ENCODE measurements at places on chromosomes 6 and 20. TPM values are rescaled to one million over a fixed set of nuclear protein-coding genes. Genes with fewer than 3 reads are reported as not detected.

DNA sequence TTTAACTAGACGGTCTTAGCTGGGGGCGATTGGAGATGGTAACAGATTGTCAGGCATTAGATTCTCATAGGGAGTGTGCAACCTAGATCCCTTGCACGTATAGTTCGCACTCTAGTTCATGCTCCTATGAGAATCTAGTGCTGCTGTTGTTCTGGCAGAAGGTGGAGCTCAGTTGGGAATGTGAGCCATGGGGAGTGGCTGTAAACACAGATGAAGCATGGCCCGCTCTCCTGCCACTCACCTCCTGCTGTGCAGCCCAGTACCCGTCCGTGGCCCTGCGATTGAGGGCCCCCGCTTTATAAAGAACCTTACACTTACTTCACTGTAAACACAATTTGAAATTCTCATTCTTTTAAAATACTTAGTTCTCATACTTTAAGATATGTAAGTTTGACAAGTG lies 339.4 kb downstream of the CDH26 start:
- no peak for DNase-seq

The KCNK5 gene
- 3.0 TPM for total RNA-seq

- DNase-seq: no peak
These were observed 17.5 kb upstream of the TGM6 start for GRCh38 chr20:2363187-2363586.

DNA sequence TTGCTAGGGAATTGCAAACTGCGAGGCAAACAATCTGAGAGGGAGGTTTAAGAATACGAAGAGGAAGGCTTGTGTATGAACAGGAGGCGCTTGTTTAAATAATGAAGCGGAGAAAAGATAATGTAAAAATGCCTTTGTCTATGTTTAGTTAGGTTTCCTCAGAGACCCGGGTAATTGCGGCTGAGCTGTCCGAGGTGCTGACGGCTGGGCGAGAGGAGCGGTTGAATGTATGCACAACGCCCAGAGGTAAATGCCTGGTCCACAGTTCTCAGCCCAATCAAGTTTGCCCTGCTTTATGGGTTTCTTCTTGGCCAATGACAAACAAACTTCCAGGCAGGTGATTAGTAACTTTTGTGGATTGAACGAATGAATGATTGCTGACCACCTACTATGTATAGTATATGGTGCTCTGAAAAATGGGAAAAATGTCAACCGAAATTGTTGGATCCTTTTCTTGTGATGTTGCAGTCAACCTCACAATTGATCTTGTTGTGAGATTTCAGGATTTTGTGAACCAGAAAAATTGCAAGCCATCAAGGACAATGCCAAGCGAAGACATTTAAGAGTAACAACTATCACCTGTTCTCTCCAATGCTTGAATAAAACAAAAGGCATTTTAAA lies 38.3 kb upstream of the SLC32A1 start:
- DNase-seq: peak; percentile 41

GRCh38 chr6:156391977-156392376 lies 385.2 kb upstream of the ARID1B start:
- no peak for DNase-seq

The COL21A1 gene
- total RNA-seq: not detected

- no peak for DNase-seq
These were observed 326.7 kb upstream of the JARID2 start for GRCh38 chr6:14919038-14919670.

DNA sequence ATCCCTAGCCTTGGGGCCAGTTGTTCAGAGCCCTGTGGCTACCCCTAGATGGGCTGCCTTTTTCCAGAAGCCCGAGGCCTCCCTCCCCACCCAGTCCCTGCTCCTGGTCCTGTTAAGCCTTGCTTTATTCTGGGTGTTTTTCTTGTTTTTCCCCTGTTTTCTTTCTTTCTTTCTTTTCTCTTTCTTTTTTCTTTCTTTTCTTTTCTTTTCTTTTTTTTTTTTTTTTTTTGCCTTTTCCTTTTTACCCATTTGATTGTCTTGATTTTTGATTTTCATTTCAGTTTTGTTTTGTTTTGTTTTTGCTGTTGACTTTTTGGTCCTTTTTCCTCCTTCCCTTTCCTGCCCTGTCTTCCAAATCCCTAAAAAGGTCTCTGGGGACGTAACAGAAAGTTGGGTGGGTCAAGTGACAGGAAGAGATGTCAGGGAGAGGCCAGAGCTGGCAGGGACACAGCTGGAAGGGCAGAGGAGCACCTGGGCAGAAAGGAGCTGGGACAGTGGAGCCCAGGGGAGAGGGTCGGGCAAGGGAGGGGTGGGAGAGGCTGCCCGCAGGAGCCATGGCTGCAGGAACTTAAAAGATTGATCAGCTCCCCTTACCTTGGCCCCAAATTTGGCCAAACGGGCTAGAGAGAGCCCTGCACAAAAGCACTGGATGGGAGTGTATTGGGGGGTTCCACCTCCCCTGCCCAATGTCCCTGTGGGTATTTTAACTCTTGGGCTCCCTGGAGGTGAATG lies 27.6 kb downstream of the MYH7B start:
- no peak for DNase-seq

The C20orf144 gene
- total RNA-seq: not detected

GRCh38 chr6:39752835-39753724 lies 27.9 kb upstream of the KIF6 start:
- DNase-seq: no peak

GRCh38 chr6:42013134-42013516 lies 37.2 kb upstream of the TAF8 start:
- DNase-seq: peak; percentile 25

GRCh38 chr6:119186490-119186889 lies 108.0 kb upstream of the FAM184A start:
- DNase-seq: no peak

GRCh38 chr6:49453221-49453620 lies 9.8 kb downstream of the MMUT start:
- peak; percentile 2 for DNase-seq

GRCh38 chr6:25155211-25155610 lies 124.0 kb upstream of the CARMIL1 start:
- DNase-seq: no peak

GRCh38 chr20:46376196-46376785 lies 30.1 kb downstream of the ELMO2 start:
- no peak for DNase-seq

DNA sequence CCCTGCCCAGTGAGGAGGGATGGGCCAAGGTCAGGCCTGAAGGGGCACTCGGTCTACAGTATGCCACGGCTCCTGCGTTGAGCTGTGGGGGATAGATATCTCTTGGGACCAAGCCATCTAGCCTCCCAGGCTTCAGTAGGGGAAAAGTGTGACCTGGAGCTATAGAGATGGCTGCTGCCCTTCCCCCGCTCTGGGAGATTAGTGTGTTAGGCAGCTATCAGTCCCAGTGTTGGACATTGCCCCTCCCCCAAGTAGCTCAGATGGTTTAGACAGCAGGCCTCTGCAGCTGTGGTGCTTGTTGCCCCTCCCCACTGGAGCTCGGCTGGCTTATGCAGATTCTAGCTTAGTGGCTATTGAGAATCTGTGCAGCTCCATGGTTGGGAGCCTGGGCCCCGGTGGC lies 56.8 kb downstream of the KHDRBS2 start:
- DNase-seq: no peak

The LPIN3 gene
- 7.2 TPM for total RNA-seq

GRCh38 chr6:52407467-52407866 lies 12.7 kb upstream of the EFHC1 start:
- peak; percentile 61 for DNase-seq

The NHSL1 gene
- total RNA-seq: 2.5 TPM

The RNASET2 gene
- 53.4 TPM for total RNA-seq

The PDCD2 gene
- 170 TPM for total RNA-seq

DNA sequence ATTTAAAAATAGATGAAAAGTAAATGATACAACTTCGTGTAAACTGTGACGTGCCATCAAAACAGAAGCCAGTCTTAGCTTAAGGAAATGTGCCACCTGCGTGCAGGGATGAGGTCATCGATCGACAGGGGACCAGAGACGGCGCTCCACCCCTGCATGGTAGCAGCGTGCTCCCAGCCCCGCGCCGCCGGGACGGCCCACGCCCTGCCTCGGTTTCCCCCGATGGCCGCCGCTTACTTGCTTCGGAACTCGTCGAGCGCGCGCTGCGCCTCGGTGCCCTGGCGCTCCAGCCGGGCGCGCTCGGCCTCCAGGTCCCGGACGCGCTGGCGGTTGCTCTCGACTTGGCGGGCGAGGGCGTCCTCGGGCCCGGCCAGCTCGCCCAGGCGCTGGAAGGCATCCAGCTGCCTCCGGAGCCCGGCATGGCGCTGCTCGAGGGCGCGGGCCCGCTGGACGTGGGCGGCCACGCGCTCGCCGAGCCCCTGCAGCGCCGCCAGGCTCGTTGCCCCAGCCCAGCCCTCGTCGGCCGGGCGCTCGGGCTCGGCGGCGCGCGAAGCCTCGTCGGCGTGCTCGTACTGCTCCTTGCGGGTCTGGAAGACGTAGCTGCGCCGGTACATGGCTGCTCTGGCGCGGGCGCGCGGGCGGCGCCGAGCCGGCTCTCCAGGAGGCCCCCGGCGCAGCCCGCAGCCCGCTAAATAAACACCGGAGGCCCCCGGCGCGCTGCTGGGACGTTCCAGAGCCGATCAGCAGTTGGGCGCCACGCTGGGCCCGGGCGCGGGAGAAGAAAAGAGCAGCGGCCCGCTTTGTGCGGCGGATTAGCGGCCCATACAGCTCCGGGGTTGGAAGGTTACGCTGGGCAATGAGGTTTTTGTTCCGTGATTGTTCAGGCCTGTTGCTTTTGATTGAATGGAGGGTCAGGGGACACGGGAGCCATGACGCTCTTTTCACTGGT lies at the start of gene BFSP1:
TSS of gene BFSP1 (minus strand) at position 664 of the 949 bp plus-strand sequence. CDS start at position 614, 50 bp downstream.
- peak; percentile 78 for DNase-seq

The ZNF184 gene
- 13.2 TPM for total RNA-seq

The SOX12 gene
- 9.4 TPM for total RNA-seq

DNA sequence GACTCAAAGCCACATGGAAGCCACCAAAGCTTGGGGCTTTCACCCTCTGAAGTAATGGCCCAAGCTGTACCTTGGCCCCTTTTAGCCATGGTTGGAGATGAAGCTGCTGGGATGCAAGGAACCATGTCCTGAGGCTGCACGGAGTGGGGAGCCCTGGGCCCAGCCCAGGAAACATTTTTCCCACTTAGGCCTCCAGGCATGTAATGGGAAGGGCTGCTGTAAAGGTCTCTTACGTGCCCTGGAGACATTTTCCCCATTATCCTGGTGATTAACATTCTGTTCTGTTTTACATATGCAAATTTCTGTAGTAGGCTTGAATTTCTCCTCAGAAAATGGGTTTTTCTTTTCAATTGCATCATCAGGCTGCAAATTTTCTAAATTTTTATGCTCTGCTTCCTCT lies 558.2 kb downstream of the EYS start:
- DNase-seq: no peak

The TREM1 gene
- not detected for total RNA-seq

- DNase-seq: no peak
These were observed 214.5 kb downstream of the TBX18 start for GRCh38 chr6:84549917-84550316.

GRCh38 chr20:517221-517620 lies 26.4 kb downstream of the CSNK2A1 start:
- DNase-seq: no peak

DNA sequence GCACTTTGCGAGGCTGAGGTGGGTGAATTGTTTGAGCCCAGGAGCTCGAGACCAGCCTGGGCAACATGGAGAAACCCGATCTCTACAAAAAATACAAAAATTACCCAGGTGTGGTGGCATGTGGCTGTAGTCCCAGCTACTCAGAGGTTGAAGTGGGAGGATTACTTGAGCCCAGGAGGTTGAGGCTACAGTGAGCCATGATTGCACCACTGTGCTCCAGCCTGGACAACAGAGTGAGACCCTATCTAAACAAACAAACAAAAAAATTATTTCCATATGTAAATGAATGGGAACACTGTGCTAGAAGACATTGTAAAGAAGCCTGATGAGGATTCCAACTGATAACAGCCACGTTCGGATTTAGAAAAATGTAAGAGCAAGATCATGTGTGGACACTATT lies 154.2 kb downstream of the ZFP64 start:
- no peak for DNase-seq

DNA sequence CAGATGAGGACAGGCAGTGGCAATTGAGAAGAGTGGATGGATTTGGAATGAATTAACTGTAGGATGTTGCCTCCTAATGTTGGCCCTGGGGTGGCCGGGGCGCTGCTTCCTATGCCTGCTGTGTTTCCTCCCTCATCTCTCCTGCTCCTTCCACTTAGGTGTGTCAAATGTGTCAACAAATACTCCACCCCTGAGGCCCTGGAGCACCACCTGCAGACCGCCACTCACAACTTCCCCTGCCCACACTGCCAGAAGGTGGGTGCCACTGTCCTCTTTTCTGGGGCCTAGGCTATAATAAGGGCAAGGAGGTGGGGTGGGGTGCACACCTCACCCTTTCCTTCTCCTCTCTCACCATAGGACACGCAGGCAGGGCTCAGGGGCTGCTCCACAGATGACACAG lies 30.0 kb upstream of the CHMP4B start:
- no peak for DNase-seq

DNA sequence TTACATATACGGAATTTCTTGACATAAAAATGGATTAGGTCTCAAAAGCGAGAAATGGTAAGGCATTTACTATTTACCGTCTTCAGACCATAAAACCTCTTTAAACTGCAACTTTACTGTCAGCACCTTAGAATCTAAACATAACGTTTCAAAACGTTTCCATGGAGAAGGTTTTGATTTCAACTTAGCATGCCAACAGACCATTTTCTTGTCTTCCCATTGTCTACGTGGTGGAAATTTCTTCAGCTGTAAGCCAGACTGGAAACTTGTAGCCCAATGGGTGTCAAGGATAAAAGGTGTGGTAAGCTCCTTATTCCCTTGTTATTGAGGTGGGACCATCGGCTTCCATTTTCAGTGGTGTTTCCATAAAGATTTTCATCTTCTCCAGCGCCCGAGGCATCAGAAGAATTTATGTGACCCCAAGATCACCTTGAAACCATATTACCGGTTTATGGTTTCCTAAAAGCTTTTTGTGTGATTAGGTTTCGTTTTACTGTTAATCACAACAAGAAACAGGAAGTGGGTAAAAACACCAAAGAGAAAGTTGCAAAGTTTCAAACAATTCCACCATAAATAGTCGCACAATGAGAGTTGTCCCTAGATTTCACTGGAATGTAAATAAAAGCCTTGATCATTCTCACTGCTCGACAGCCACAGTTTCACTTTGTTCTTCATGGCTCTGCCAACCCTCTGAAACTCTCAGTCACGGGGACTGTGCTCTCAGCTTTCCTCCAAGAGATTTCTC lies 63.0 kb upstream of the CD2AP start:
- DNase-seq: no peak

- peak; percentile 64 for DNase-seq
These were observed 210.4 kb upstream of the RNF24 start for GRCh38 chr20:4225745-4226144.

The PACSIN1 gene
- not detected for total RNA-seq

- no peak for DNase-seq
These were observed 57.4 kb upstream of the FOXC1 start for GRCh38 chr6:1552296-1552761.

GRCh38 chr20:17507032-17507431 lies 24.1 kb downstream of the BFSP1 start:
- no peak for DNase-seq

GRCh38 chr6:169589699-169590257 lies 112.1 kb downstream of the WDR27 start:
- DNase-seq: peak; percentile 30

GRCh38 chr6:1596088-1596852 lies 13.4 kb upstream of the FOXC1 start:
- DNase-seq: peak; percentile 51

GRCh38 chr20:51583073-51583472 lies 40.6 kb upstream of the NFATC2 start:
- DNase-seq: no peak

The ACSS1 gene
- 17.6 TPM for total RNA-seq

- DNase-seq: no peak
These were observed 186.7 kb downstream of the PHACTR1 start for GRCh38 chr6:12903246-12903645.

The BPIFA1 gene
- not detected for total RNA-seq

The NAPB gene
- total RNA-seq: 4.3 TPM

- DNase-seq: no peak
These were observed 42.0 kb upstream of the BPIFA2 start for GRCh38 chr20:33125983-33126382.

The DYNLT2 gene
- 0.54 TPM for total RNA-seq
